Skeletal muscle tissue (tissue), 5 donors: ENCODE measurements at places on chromosomes 7 and 10. TPM values are rescaled to one million over a fixed set of nuclear protein-coding genes. Genes with fewer than 3 reads are reported as not detected.

TMEM168 gene
- 20.4 TPM for total RNA-seq

UCMA gene
- total RNA-seq, result 1.6 TPM

NPSR1 gene
- total RNA-seq, result 1.6 TPM

GPR37 gene
- 20.9 TPM for total RNA-seq

MAP3K8 gene
- 16.7 TPM for total RNA-seq

FAM25G gene
- not detected for total RNA-seq

GTF2IRD1 gene
- total RNA-seq, result 16.2 TPM

OR2A42 gene
- under 0.01 TPM for total RNA-seq

SFMBT2 gene
- 12.5 TPM for total RNA-seq

HOXA2 gene
- under 0.01 TPM for total RNA-seq

TRIL gene
- total RNA-seq, result 15.1 TPM

HOXA10 gene
- total RNA-seq, result 13.6 TPM

MEIG1 gene
- not detected for total RNA-seq

SHOC2 gene
- total RNA-seq, result 47.5 TPM

KIAA1549 gene
- total RNA-seq, result 4.2 TPM

MOGAT3 gene
- not detected for total RNA-seq

CYP3A4 gene
- total RNA-seq, result not detected

AKAP9 gene
- 57.9 TPM for total RNA-seq

OAT gene
- 106 TPM for total RNA-seq

ARID5B gene
- total RNA-seq, result 27.7 TPM

NPY4R2 gene
- 0.52 TPM for total RNA-seq

BLNK gene
- 1.6 TPM for total RNA-seq

GIMAP8 gene
- 12.0 TPM for total RNA-seq

SVIL gene
- total RNA-seq, result 153 TPM

TRIM50 gene
- 0.52 TPM for total RNA-seq

RTKN2 gene
- 2.1 TPM for total RNA-seq

LOXL4 gene
- 4.2 TPM for total RNA-seq

LRMDA gene
- total RNA-seq, result 7.3 TPM

SPDYE6 gene
- total RNA-seq, result not detected

NDUFB2 gene
- 38.1 TPM for total RNA-seq

RPP30 gene
- 42.3 TPM for total RNA-seq

NOS3 gene
- total RNA-seq, result 4.7 TPM

SLC29A4 gene
- 6.3 TPM for total RNA-seq

TLX1 gene
- total RNA-seq, result not detected

NUP205 gene
- total RNA-seq, result 39.1 TPM

PALS2 gene
- total RNA-seq, result 33.4 TPM

BAIAP2L1 gene
- 1.6 TPM for total RNA-seq

CCDC3 gene
- 13.0 TPM for total RNA-seq

C10orf67 gene
- total RNA-seq, result under 0.01 TPM

COBL gene
- total RNA-seq, result 53.2 TPM

PNLIPRP1 gene
- total RNA-seq, result not detected

ZNF92 gene
- 4.7 TPM for total RNA-seq

SAP25 gene
- not detected for total RNA-seq

GRM8 gene
- not detected for total RNA-seq

EPO gene
- not detected for total RNA-seq

GPER1 gene
- 5.2 TPM for total RNA-seq

AOAH gene
- total RNA-seq, result 5.2 TPM

MMRN2 gene
- 25.6 TPM for total RNA-seq

ERVW-1 gene
- total RNA-seq, result not detected

BRAT1 gene
- total RNA-seq, result 18.3 TPM
